Smooth muscle cell of the brain vasculature (primary cell): ENCODE measurements at places on chromosomes 7 and 10.

GRCh38 chr10:86802473-86803108 lies 46.2 kb downstream of the BMPR1A start:
- DNase-seq = no peak

- no peak for DNase-seq
Measured at GRCh38 chr7:148108381-148108780, 482.2 kb upstream of the C7orf33 start.

- DNase-seq = no peak
Measured at GRCh38 chr10:115653473-115653872, 560.3 kb downstream of the ATRNL1 start.

GRCh38 chr7:159227433-159227832 lies 82.8 kb upstream of the VIPR2 start:
- DNase-seq = no peak

DNA sequence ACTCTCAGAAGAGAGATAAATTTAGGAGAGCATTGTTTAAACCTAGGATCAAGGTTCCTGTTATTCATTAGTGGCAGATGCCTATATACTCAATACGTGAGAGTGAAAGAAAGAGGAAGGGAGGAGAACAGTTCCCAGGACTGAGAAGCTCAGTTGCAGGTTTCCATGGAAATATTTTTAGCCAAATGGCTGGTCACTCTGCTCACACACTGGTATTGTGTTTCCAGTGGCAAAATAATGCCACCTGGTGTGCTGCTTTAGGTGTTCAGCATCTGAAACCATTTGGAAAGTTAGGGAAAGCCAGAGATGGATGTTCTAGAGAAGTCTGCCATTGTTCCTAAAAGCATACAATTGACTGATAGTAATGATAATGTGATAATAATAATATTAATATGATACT lies 827.7 kb downstream of the SORCS3 start:
- no peak for DNase-seq

DNA sequence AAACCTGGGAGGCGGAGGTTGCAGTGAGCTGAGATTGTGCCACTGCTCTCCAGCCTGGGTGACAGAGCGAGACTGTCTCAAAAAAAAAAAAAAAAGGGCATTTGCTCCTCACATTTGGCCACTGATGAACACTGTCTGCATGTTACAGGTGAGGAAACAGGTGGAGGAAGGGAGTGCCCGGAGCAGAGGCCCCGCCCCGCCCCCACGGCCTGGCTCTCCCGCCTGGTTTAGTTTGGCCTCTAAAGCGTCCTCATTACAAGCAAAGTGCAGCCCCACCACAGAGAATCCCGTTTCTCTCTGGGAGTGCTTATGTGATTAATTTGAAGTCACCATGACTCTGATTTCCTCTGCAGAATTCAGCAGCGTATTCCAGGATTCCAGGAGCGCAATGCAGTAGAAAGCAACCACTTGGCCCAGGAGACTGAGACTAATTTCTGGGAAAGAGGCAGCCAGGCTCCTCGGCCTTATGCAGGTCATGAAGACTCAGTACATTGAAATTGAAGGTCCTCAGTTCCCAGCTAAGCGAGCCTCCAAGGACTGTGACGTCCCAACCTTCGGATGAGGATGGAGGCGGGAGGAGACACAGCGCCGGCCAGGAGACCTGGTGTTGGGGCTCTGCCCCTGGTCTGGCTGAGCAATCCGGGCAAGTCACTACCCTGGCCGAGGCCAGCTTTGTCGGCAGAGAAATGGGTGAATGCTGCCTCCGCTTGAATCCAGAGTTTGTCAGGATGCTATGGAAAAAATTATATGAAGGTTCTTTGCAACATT lies 44.7 kb downstream of the RBM17 start:
- no peak for DNase-seq

- no peak for DNase-seq
Measured at GRCh38 chr10:48996329-48996728, 56.7 kb upstream of the LRRC18 start.

DNA sequence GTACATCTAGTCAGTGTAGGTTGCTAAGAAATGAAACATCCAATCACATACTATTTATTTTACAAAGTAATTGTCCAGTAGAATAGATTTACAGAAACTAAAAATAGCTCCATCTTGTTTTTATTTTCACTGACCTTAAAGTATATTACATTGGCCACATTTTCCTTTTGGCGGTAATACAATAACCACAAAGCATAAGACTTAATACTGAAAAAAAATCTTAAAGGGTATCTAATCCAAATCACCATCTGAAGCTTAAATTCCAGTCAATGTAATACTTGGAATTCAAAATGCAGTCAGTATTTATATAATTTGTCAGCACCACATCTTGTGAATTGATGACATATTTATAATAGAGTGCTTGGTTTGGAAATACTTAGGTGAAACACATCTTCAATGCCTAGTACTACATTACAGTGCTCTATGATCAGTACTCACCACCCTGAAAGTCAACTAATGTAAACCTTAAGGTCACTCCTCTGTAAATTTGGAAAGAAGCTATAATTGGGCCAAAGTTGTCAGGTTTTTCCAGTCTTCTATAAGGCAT lies 8.9 kb downstream of the ANKMY2 start:
- DNase-seq = no peak

DNA sequence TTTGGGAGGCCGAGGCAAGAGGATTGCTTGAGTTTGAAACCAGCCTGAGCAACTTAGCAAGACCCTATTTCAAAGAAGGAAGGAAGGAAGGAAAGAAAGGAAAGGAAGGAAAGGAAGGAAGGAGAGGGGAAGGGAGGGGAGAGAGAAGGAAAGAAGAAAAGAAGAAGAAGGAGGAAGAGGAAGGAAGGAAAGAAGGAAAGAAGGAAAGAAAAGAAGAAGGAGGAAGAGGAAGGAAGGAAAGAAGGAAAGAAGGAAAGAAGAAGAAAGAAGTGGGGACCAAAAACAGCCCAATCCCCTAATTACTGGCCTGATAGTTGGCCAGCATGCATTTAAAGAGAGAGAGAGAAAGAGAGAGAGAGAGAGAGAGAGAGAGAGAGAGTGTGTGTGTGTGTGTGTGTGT lies 66.4 kb downstream of the EEPD1 start:
- DNase-seq = no peak

DNA sequence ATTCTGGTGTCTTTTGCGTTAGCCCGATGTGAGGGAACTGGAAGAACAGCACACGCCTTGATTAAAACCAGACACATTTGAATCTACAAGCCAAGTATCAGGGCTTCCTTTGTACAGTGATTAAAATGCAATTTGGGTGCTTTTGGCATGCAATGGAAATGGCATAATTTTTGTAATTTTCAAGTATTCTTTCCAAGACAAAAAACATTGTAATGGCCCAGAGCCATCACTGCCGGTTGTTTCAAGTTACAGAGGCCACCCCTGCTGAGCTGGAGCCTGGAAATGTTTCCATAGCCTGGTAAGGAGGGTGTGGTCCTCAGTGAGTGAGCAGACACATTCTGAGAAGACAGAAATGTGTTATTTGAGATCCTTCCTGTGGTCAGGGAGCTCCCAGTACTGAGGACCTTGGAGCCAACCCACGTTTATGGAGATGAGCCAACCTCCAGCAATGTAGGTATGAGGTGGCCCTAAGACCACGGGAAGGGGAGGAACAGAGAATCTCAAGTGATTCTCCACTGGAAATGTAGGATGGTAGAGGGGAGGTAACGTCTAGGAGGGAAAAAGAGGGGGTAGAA lies 20.9 kb downstream of the TEX36 start:
- peak; percentile 70 for DNase-seq

DNA sequence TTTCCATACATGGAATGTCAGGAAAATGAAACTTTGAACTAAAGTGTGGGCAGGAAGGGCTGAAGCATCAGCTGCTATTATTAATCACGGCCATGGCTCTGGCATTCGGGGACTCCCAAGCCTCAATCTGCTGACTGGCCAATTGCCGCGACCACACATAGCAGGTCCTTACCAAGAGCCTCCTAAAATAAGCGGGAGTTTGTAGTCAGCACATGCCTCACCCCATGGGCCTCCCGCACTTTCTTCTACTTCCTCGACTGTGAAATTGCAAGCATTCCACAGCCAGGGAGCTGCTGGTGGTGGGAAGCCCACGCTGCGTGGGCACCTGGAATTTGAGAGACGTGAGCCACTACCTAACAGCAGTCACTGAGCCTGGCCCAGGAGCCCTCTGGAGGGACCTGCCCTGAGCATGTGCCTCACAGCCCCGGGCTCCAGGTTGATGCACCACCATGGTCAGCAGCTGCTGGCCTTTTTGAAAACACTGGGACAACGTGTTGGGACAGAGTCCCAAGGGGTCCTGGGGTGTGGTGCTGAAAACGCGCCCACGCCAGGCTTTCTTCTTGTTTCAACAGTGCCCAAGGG lies 211.4 kb downstream of the TNS3 start:
- DNase-seq = no peak

- DNase-seq = no peak
Measured at GRCh38 chr7:156625580-156625979, 15.0 kb upstream of the RNF32 start.

- no peak for DNase-seq
Measured at GRCh38 chr7:72098807-72099580, 313.1 kb downstream of the CALN1 start.

- DNase-seq = no peak
Measured at GRCh38 chr7:2299870-2300512, 14.2 kb downstream of the SNX8 start.

GRCh38 chr7:81053623-81054022 lies 134.8 kb upstream of the SEMA3C start:
- DNase-seq = no peak

GRCh38 chr10:28127881-28128280 lies 129.0 kb upstream of the ODAD2 start:
- DNase-seq = no peak

DNA sequence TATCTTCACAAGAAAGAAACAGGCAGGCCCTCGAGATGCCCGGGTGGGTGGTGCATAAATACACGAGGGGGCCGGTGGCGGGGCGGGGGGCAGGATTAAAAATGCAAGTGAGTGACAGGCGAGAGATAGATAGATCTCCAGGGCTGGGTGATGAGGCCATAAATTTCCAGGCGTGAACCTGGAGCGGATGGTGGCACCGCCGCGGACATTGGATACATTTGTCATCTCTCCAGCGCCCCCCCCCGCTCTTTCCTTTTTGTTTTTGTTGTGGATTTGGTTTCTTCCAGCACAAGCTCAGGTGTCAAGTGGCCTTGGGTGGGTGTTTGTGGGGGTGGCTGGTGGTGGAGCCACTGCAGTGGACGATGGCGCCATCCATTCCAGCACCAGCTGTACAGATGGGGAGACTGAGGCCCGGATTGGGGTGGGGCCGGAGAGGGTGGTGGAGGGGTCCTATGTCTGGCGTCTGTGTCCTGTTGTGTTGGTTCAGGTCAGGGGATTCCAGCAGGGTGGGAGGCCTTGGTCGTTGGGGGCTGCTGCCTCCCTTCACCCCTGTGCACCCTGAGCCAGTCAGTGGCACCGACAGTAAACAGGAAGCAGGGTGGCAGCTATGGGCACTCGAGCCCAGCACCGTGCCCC lies 2.9 kb downstream of the ELFN1 start:
- DNase-seq = no peak

- DNase-seq = no peak
Measured at GRCh38 chr7:2613931-2614600, 17.7 kb upstream of the TTYH3 start.

GRCh38 chr10:87734987-87735827 lies 75.5 kb downstream of the PAPSS2 start:
- DNase-seq = peak; percentile 73

DNA sequence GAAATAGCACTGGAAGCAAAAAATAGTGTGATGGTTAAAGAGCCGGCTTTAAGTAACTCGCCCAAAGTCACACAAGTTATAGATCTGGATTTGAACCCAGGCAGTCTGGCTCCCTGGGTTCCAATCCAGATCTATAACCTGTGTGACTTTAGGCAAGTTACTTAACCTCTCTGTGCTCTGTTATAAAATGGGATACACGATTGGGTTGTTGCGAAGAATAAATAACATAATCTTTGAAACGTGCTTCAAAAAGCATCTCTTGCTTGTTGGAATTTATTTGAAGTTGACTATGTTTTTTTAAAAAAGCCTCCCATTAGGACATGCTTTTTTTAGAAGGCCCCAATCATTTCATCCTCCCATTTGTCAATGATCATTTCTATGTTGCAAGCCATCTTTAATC lies 3.5 kb upstream of the LCOR start:
- DNase-seq = no peak

DNA sequence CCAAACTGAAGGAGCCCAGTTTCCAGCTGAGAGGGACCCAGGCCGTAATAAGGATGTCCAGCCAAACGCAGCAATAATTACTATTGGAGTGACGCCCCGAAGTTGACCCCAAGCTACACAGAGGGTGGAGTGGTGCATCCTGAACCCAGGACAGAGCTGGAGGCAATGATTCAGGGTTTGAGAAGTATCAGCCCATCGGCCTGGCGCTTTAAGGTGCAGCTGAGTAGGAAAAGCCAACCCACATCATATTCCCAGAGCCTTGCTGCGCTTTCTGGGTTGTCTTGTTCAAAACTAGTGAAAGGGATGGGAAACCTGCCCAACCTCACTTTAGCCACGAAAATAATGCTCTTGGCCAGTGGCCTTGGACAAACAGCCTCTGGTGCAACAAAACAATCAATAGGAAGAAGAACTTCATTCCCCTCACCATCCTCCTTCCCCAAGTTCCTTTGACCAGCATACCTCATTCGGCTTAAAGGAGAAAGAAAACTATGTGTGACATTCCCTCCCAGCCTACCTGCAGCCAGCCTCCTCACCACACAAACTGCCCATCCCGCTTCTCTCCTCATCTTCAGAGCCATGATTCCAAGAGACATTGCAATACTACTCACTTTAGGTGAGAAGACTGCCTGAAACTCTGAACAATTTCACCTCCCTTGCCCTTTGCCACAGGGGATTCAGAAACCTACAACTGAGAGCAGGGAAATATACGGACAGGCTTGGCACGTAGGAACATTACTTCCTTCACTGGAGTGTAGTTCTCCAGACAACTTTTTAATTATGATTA lies 217.2 kb upstream of the MKLN1 start:
- DNase-seq = no peak

- DNase-seq = peak; percentile 66
Measured at GRCh38 chr10:76649723-76650127, 987.9 kb downstream of the KCNMA1 start.

- DNase-seq = no peak
Measured at GRCh38 chr10:98255146-98255877, 12.7 kb downstream of the LOXL4 start.

DNA sequence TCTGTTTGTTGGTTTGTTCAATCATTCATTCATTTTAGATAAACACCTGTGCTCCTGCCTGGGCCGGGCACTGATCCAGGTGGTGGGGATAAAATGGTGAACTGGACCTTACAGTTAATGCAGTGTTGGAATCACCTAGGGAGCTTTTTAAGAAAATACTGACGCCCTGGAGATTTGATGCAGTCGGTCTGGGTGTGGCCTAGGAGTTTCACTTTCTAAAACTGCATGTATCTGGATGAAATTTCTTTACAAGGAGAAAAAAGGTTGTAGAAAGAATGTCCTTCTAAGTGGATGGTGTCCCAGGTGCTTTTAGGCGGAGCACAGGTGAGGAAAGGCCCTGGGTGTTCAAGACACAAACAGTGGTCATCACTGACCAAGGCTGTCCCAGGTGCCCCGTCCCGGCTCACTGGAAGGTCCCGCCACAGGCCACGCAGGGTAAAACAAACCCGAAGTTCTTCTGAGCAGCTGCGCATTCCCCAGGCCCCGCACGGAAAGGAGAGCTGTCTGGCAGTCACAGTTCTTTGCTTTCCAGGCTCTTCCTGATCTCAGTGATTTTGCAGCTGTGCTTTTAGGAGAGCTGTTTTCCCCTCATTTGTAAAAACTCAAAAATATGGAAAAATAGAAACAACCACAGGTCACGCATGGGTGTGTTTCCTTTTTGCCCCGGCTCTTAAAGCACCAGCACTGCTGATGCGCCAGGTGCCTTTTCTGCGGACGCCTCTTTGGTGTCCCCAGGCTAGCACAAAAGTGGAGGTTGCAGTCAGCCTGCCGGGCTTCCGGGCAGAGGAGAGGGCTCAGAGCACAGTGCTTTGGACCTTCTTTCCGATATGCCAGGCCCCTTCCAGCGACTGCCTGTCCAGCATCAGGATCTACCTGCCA lies 161.9 kb downstream of the GRK5 start:
- DNase-seq = no peak
